ENCODE measurements at places on chromosomes 3 and 15.

DNA sequence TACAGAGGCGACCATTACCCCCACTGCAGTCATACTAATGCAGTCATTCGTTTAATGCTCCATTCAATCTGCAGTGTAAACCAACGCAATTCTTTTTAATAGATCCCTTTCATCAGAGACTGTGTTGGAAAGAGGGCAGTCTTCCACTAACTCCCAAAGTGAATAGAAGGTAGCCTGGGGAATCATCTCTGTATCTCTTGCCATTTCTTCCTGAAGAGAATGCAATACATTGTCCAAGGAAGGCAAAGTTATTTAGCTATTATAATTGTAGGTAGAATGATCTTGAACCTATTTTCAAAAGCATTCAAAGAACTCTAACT lies 1.3 kb upstream of the SLITRK3 start:
- DNase-seq = no peak

- no peak for DNase-seq
Observed at GRCh38 chr3:33877187-33877586, 78.8 kb downstream of the PDCD6IP start.

DNA sequence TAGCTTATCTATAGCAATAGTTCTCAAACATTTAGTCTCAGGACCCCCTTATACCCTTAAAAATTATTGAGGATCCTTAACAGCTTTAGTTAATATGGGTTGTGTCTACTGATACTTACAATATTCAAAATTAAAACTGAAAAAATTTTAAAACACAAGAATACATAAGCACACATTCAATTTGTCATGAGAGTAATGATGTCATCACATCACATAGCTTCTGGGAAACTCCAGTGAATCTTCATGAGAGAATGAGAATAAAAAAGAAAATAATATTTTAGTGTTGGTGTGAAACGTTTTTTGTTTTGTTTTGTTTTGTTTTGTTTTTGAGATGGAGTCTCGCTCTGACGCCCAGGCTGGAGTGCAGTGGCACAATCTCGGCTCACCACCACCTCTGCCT lies 25.2 kb upstream of the ACP3 start:
- no peak for DNase-seq

GRCh38 chr3:131221731-131222130 lies 159.8 kb upstream of the NUDT16 start:
- no peak for DNase-seq

DNA sequence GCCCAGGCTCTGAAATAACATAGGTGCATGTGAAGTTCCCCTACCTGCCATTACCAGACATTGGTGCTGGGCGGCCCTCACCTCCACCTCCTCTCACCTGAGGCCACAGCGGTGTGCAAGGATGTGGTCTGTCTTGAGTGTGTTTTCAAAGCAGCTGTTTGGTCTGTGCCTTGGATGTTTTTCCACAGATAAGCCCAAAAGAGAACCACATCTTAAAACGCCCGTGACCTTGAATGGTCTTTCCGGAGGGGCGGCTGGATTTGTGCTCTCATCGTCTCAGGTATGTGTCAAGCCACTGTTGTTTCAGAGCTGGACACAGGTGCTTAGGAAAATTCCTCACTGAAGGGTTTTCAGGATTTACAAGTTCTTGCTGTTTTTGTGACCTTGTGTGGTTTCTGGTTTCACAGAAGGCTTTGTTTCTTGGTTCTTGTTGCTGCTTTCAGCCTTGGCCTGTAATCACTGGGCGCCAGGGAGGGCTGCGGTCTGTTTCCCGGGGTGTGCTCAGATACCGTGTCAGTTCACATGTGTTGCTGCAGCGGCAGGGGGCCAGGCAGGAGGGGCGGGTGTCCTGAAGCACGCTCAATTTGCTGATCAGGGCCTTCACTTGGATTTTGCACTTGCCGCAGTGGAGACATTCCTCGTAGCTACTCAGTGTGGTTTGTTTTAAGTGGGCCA lies 128.4 kb downstream of the IGF1R start:
- DNase-seq = no peak

DNA sequence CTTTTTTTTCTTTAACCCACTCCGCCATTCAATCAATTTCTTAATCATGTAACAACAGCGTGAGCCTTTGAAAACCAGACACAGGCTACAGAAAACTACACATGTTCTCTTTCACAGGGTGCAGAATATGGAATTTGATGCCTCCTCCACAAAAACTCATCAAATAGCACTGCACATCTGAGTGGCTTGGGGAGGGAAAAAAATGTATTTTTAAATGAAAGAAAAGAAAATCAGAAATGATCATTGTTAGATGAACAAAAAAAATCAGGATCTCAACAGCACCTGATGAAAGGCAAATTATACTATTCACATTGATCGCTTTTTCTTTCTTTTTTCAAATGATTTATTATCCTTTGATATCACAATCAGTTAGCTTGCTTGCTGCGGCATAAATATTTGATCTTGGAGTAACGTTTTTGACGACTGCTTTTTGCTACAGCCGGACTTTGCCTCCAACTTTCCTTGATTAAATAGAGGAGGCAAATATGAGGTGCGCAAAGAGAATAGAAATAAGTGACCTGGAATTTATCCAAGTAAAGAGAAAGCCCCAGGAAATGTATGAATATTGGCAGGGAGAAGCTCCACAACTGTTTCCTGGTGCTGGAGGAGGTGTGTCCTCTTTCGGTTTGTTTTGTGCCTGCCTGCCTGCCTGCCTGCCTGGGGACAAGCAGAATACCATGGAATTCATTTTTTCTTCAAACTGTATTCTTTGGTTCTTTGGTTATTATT lies 63.1 kb downstream of the EDEM1 start:
- DNase-seq = no peak

GRCh38 chr15:79743032-79743431 lies 153.8 kb downstream of the MTHFS start:
- no peak for DNase-seq

DNA sequence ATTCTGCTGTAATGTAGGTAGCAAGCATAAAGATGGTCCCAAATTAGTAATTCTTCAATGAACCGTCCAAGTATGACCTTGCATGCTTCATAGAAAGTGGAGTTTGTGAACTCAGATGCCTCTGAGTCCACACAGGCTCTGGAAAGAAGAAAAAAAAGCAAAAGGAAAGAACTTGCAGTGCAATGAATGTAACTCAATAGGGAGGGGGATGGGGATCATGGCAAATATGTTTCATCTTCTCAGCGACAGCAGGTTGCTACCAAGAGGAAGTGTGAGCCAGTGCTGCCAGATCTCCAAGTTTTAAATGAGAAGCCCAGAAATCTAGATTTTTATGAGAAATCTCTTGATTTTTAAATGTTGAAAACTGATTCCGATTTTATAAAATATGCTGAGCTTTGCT lies 50.3 kb downstream of the IL20RB start:
- DNase-seq = no peak

DNA sequence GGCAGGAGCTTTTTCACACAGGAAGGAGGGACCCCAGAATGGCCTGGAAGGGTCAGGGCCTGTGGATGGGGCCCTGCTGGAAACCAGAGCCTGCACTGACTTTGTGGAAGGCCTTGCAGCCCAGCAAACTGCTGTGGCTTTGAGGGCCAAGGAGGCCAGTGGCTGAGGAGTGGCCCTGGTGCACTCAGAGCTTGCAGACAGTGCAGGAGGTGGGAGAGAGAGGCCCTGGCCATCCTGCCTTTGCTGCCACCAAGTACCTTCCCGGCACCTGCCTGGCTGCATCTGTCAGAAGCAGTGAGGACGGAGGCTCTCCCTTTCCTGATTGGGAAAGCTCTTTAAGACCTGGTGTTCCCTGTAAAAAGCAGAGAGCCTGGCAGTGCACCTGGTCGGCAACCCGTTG lies 6.4 kb downstream of the PSTPIP1 start:
- DNase-seq = no peak

DNA sequence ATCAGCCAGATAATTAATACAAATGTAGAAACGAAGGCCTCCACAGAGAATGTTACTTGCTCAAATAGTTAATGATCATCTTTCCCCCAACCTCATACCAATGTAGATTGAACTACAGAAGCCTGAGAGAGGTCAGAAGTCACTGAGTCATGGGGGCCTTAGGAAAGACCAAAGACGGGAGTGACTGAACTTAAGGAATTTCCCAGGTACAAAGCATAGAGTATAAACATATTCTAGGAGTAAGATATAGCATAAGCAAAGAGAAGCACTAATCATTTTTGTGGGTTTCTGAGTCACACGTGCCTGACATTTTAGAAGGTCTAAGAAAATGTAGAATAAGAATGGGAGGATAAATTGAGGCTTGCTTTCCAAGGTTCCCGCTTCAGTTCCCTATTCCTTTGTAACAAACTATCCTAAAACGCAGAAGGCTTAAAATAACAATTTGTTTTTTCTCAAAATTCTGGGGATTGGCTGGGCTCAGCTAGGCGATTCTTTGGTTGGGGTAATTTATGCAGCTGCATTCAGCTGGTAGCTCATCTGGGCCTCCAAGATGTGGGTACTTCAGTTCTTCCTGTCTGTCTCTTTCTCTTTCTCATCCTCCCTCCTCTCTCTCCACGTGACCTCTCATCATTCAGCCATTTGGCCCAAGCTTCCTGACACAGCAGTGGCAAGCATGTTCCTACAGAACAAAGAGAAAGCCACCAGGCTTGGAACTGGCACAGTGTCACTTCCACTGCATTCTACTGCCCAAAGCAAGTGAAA lies 422.6 kb downstream of the FOXP1 start:
- DNase-seq = no peak

DNA sequence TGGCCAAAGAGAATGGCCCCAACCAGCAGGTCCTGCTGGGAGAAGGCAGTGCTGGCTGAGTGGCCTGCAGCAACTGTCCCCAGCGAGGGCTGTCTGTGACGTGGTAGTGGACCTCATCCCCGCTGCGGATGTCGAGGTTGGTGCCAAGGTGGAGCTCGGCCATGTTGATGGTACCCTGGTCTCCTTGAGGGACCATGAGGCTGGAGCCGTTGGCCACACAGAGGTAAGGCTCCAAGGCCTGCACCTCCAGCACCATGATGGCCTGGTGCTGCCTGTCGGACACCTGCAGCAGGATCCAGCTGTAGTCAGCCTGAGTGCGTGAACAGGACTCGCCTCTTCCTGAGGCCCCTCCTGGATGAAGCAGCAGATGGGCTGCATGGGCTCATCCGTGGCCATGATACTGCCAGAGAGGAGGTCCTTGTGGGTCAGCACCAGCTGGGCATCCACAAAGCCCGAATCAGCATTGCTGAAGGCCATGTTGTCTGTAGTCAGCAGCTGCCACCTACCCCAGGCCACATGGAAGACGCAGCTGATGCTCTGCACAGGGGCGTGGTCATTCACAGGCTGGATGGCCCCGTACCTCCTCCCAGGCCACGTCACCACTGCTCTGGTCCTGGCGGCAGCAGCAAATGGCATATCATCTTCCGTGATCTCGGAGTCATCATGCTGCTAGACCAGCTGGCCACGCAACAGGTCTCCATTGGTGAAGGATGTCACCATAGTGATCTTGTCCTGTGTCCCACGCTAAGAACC lies 167.5 kb downstream of the GOLGA6L4 start:
- no peak for DNase-seq

Measured in activated naive CD8-positive, alpha-beta T cell treated with anti-CD3 and anti-CD28 coated beads, Interleukin-2, amount 50 U/mL, for 16 hours (primary cell).